Activated CD4-positive, alpha-beta T cell treated with anti-CD3 and anti-CD28 coated beads, Interleukin-2, amount 10 ng/mL, durations not matched to agents 7 days and 5 days (primary cell): ENCODE measurements at places on chromosomes 4 and X. TPM values are rescaled to one million over a fixed set of nuclear protein-coding genes. Genes with fewer than 3 reads are reported as not detected.
A peak's percentile ranks its signal among the peaks of the same experiment; 100 is the strongest.

DNA sequence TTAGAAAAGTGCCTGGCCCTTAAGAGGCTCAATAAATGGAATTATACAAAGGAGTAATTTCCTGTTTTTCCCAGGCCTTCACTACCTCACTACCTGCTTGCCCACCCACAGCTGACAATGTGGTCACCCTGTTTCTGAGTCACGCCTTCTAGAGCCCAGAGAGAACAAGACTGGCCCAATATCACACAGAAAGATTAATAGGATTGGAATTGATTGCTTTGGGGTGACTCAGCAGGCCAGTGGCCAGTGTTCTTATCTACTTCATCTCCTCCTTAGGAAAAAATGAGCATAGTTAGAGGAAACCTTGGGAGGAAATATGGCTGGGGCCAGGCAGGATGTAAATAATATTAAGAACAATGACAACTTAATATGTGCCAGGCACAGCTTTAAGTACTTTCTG lies 4.5 kb upstream of the FGF16 start:
- no peak for DNase-seq

GRCh38 chrX:37818031-37818430 lies 29.3 kb downstream of the DYNLT3 start:
- no peak for DNase-seq

DNA sequence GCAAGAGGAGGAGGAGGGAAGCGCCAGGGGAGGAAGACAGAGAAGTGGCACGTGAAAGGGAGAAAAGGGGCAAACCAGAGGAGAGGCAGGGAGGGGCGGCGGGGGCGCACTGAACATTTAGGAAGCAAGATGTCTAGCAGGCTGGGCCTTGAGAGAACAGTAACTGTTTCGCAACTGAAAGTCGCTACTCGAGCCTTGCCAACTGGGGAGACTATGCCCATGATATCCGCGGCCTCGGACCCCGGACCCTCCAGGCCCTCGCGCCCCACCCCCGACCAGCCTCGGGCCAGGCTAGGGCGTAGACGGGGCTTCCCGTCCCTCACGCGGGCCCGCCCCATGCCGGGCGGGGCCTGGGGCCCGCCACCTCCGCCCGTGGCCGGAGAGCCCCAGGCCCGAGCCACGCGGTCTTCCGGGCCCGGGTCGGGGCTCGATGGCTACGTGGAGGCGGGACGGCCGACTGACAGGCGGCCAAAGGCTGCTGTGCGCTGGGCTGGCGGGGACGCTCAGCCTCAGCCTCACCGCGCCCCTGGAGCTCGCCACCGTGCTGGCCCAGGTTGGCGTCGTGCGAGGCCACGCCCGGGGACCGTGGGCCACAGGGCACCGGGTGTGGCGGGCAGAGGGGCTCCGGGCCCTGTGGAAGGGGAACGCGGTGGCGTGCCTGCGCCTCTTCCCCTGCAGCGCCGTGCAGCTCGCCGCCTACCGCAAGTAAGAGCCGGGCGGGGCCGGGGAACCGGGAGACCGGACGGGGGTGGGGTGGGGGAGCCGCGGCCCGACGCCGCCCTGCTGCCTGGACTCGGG lies at the start of gene SLC25A43:
Gene SLC25A43 (plus strand): TSS at position 363 of the 798 bp plus-strand sequence. CDS start 68 bp downstream, at position 431.
- DNase-seq, result peak; percentile 19

Gene AIFM1
- total RNA-seq, result 40.3 TPM

GRCh38 chrX:40573763-40574162 lies 7.0 kb upstream of the ATP6AP2 start:
- peak; percentile 29 for DNase-seq

Gene GAR1
- 24.3 TPM for total RNA-seq

DNA sequence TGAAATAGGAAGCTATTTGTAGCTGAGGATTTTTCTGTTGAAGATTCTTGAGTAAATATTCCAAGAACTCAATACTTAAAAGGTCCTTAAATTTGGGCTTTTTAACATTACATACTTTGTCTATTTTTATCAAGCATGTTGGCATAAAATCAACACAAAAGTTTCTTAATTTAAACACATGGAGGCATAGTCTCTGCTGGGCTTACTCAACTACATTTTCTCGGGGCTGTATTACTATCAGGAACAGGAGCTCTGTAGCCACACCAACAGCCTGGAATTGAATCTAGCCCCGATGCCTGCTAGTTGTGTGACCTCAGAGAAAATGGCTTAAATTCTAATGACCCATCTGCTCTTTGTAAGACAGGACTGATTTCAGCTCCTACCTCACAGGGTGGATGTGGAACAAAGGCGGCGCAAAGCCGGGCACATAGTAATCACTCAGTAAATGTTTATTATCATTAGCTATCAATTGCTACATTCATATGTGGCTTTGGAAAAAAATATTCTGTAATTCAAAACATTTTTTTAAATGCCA lies 207.0 kb downstream of the NSUN7 start:
- no peak for DNase-seq

- DNase-seq, result no peak
Measured at GRCh38 chrX:136538811-136539210, 6.8 kb downstream of the VGLL1 start.

- DNase-seq, result no peak
Measured at GRCh38 chr4:164846566-164846965, 30.4 kb upstream of the APELA start.

Gene AKAP14
- not detected for total RNA-seq

Gene OTC
- total RNA-seq, result not detected

GRCh38 chr4:5654791-5655190 lies 53.6 kb downstream of the EVC2 start:
- no peak for DNase-seq

DNA sequence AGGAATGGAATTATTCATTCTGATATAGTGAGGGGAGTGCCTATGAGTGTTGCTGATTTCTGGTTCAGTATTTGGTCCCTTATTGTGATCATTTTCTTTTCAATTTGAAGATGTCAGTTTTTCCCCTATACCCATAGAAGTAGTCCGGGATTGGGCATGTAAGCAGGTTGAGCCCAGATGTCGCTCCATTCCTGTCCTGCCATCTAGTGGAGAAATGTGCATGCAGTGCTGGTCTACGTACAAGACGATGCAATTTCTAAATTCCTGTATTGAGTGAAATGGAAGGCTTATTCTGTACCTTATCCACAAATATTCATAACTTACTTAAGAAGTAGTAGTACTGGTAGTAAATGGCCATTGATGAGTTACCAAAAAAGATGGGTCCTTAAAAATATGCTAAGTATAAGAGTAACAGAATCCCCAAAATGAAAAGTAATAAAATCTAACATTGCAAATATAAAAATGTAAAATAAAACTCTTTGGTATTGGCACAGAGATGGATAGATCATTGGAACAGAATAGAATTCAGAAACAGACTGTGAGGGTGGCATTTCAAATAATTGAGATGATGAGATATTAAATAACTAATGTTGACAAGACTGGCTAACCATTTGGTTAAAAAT lies 60.9 kb downstream of the UGT8 start:
- DNase-seq, result peak; percentile 38

- no peak for DNase-seq
Measured at GRCh38 chr4:11286533-11286932, 142.2 kb downstream of the HS3ST1 start.

- no peak for DNase-seq
Measured at GRCh38 chrX:39450234-39450977, 647.4 kb downstream of the BCOR start.

GRCh38 chr4:177204126-177204525 lies 105.5 kb upstream of the NEIL3 start:
- no peak for DNase-seq

DNA sequence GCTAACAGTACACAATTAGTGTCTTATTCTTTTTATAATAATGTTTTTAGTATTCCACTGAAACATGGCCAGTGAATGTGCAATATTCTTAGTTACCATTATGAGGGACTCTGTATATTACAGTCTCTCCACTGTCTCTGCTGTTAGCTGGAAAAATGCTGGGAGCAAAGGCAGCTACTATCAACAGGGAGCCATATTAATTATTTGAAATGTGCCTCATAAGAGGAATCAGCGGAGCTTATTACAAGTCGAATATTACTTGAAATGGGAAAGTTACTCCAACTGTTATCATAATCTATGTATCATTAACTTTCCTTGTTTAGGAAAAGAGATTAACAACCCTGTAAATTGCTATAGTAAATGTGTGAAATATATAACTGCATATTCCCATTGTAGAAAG lies 612.0 kb downstream of the ADGRL3 start:
- no peak for DNase-seq

DNA sequence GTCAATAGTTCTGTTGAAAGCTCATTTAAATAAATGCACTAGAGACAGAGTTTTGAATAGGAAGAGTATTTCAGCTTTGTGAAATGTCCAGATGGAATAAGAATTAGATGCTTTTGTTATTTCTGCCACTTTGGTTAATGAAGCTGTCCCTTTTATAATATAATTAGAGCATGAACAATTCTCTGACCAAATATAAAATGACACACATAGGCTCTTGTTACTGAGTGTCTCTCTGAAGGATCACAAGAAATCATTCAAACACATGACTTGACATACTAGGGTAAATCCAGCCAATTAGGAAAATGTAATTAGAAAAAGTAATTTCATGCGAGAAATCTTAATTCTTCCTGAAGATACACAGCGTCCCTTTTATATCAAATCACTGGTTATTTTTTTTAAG lies 68.4 kb upstream of the DDIT4L start:
- DNase-seq, result no peak

DNA sequence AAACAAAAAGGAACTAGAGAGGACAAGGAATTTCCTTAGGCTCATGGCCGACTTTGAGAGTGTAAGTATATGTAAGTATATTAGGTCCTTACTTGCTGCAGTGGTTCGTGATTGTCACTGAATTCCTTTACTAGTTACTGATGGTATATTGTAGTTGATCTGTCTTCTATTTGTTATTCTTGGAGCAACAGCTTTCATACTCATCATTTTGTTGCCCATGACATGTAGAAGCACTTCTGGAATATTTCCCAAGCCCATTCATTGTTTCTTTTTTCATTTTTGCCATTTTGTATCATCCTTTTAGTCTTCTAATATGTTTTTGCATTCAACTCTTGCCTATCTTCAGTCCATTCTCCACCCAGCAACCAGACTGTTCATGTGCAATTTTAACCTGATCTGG lies 170.0 kb downstream of the ARHGAP10 start:
- DNase-seq, result no peak

- DNase-seq, result no peak
Measured at GRCh38 chr4:94329933-94330332, 12.7 kb downstream of the HPGDS start.

DNA sequence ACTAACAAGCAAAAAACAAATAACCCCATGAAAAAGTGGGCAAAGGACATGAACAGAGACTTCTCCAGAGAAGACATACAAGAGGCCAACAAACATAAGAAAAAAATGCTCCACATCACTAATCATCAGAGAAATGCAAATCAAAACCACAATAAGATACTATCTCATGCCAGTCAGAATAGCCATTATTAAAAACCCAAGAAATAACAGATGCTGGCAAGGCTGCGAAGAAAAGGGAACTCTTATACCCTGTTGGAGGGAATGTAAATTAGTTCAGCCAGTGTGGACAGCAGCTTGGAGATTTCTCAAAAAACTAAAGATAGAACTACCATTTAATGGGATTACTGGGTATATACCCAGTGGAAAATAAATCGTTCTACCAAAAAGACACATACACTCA lies 79.6 kb downstream of the MAPK10 start:
- DNase-seq, result no peak

- DNase-seq, result no peak
Measured at GRCh38 chr4:159077702-159078495, 25.0 kb upstream of the RAPGEF2 start.

Gene DDIT4L
- total RNA-seq, result not detected

- no peak for DNase-seq
Measured at GRCh38 chrX:133983974-133984845, 1.2 kb downstream of the GPC3 start.

Gene SPACA5
- total RNA-seq, result 0.40 TPM

DNA sequence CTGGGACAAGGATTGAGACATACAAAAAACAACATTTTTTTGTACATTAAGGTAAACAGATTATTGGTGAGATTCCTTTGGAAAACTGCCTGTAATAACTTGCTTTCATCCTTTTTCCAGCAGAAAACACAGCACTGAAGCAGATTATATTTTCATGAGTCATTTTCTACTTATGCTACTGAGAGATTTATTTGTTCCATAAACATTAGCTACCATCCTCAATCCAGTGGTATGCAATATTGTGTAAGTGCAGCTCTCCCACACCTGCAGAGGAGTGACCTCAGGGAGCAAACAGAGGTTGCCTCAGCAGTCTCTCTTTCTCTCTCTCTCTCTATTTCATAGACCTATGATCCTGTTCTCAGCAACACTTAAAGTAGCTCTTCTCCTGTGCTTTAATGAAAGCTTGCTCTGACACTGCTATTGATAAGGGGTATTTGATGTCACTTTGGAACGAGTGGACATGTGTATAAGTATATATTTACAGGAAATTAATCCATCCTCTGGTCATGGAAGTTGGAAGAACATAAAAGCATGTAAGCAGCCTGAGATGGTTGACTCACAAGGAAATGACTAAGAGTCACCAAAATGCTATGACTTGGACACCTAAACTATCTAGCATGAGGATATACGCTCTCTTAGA lies 163.7 kb upstream of the SPANXC start:
- DNase-seq, result no peak

Gene AR
- total RNA-seq, result not detected

Gene SLC4A4
- 1.5 TPM for total RNA-seq

- no peak for DNase-seq
Measured at GRCh38 chr4:140743194-140743931, 12.8 kb downstream of the TBC1D9 start.

GRCh38 chrX:134847133-134847532 lies 143.7 kb upstream of the SMIM10 start:
- no peak for DNase-seq
